Testis (tissue), 5 donors: ENCODE measurements at places on chromosomes 7 and 10. TPM values are rescaled to one million over a fixed set of nuclear protein-coding genes. Genes with fewer than 3 reads are reported as not detected.

The C10orf62 gene
- polyA plus RNA-seq: 304 TPM

The MKX gene
- polyA plus RNA-seq: 1.1 TPM

The EPC1 gene
- 34.8 TPM for polyA plus RNA-seq

The SH2D4B gene
- polyA plus RNA-seq: 0.22 TPM

The CYP3A7 gene
- not detected for polyA plus RNA-seq

The RPS24 gene
- polyA plus RNA-seq: 1,406 TPM

The GHRHR gene
- polyA plus RNA-seq: 2.1 TPM

The TRIM74 gene
- 6.5 TPM for polyA plus RNA-seq

The GRM3 gene
- polyA plus RNA-seq: 0.29 TPM

The GDF2 gene
- not detected for polyA plus RNA-seq

The DUSP5 gene
- polyA plus RNA-seq: 42.8 TPM

The GBX1 gene
- 7.2 TPM for polyA plus RNA-seq

The FEZF1 gene
- 9.8 TPM for polyA plus RNA-seq

The INMT gene
- polyA plus RNA-seq: 31.8 TPM

The UNCX gene
- not detected for polyA plus RNA-seq

The ABHD11 gene
- polyA plus RNA-seq: 21.6 TPM

The PDSS1 gene
- 10.1 TPM for polyA plus RNA-seq

The PTPRZ1 gene
- 2.2 TPM for polyA plus RNA-seq

The SPDYE2 gene
- polyA plus RNA-seq: 19.5 TPM

The SPDYE8 gene
- 3.8 TPM for polyA plus RNA-seq

The INA gene
- polyA plus RNA-seq: 7.7 TPM

The LRMDA gene
- 13.8 TPM for polyA plus RNA-seq

The OR6V1 gene
- not detected for polyA plus RNA-seq

The NOBOX gene
- 1.1 TPM for polyA plus RNA-seq

The SOSTDC1 gene
- 5.1 TPM for polyA plus RNA-seq

The GSTO2 gene
- polyA plus RNA-seq: 53.7 TPM

The IFIT1B gene
- polyA plus RNA-seq: not detected

The PFKFB3 gene
- polyA plus RNA-seq: 31.7 TPM

The CTNNA3 gene
- 17.8 TPM for polyA plus RNA-seq

The ZNF783 gene
- polyA plus RNA-seq: 15.0 TPM

The RADIL gene
- polyA plus RNA-seq: 29.7 TPM
